ENCODE measurements at places on chromosomes 6 and 20.

- no peak for DNase-seq
These were observed 289.4 kb downstream of the PHACTR1 start for GRCh38 chr6:13005994-13006393.

- DNase-seq: peak; percentile 55
These were observed 622 bp downstream of the SS18L1 start for GRCh38 chr20:62143957-62144825.

DNA sequence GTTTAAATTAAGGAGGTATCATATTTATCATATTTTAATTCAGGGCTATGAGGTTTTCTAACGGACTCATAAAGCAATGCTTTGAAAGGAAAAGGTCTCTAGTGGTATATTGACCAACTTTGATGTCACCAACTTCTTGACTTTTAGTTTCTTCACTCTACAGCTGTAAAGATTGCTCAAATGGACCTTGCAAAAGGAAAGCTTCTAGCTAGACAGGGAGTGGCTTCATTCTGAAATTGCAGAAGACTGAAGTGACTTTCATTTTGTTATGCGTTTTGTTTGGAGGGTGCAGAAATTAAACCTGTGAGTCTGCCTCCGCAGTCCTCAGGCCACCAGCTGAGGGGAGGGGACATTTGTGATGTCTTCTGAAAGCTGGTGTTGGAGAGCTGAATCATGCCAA lies 95.7 kb downstream of the SLC24A3 start:
- no peak for DNase-seq

DNA sequence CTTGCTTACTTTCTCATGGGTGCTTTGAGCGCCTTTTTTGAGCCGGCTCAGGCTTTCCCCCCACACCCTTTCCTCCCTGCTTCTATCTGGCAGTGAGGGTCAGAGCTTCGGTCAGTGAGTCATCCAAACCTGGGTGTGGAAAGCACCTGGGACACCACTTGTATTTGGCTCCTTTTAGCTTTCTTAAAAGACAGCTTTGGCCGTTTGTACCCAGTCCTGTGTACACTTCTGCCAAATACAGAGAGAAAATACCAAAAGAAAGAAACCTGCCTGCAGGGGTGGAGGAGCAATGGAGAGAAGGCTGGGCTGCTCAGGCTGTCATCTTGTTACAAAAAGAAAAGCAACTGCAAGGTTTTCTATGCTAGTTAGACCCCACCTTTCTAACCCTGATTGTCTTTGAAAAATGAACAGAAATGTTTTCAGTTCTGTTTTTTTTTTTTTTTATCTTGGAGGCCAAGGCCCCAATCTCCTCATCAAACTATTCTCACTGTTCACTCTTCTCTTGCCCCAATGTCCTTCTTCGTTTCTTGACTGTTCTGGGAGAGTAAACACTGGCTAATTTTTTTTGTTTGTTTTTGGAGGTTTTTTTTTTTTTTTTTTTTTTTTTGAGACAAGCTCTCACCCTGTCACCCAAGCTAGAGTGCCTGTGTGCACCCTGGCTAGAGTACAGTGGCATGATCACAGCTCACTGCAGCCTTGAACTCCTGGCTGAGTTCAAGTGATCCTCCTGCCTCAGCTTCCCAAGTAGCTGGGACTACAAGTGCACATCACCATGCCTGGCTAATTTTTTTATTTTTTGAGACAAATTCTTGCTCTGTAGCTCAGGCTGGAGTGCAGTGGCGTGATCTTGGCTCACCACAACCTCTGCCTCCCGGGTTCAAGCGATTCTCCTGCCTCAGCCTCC lies 76.4 kb downstream of the SSR1 start:
- no peak for DNase-seq

DNA sequence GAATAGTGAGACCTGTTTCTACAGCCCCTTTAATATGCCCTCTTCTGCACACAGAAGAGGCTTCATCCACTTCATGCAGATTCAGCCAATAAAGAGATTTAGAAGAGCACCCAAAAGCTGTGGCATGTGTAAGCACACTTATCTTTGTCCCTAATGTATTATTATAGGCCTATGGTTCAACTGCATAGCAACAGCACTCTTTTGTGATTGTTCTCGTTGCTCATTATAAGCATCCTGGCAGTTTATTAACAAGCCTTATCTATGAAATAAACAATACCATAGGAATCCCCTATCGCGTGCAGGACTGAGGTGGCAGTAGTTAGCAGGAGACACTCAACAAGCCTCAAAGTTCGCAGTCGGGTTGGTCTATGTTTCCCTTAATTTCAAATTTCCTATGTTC lies 138.5 kb upstream of the BEND6 start:
- no peak for DNase-seq

GRCh38 chr6:11947575-11947974 lies 64.5 kb upstream of the HIVEP1 start:
- DNase-seq: no peak

- DNase-seq: no peak
These were observed 507 bp upstream of the RIPPLY2 start for GRCh38 chr6:83852528-83853177.

GRCh38 chr6:38054527-38055202 lies 235.1 kb downstream of the ZFAND3 start:
- DNase-seq: no peak
